Brain pericyte (primary cell): ENCODE measurements at places on chromosomes 2 and 18.

DNA sequence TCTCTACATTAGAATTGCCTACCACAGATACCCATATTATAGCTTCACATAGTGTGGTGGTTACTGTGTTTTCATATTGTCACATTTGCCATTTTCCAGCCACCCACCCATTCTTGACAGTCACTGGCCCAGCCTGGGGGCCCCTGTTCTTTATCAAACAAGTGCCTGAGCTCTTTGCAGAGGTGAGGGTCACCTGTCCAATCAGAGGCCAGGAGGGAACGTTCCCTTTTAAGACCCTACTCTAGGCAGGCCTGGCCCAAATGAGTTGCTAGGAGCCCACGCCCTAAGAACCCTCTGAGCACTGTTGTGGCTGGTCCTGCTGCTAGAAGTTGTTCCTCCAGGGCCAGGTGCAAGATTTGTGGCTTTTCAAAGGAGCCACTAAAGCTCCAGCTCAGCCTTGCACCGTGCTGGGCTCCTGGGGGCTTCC lies 5.2 kb downstream of the IL37 start:
- DNase-seq = no peak

GRCh38 chr18:36719630-36720029 lies 109.2 kb downstream of the TPGS2 start:
- DNase-seq = no peak

DNA sequence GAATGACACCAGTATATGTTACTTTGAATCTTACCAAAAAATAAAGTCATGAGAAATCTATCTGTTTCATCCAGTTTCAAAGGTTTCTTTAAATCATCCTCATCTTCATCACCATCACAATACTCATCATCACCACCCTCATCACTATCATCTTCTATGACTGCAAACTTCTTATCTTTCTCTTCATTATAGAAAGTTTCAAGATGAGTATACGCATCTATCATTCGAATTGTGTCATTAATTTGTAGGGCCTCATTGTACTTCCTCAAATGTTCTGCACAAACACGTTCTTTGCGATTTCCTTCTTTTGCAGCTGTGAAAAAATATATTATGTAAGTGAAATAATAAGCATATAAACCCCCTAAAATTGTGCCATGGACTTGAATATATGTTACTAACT lies 34.1 kb upstream of the FAP start:
- no peak for DNase-seq

DNA sequence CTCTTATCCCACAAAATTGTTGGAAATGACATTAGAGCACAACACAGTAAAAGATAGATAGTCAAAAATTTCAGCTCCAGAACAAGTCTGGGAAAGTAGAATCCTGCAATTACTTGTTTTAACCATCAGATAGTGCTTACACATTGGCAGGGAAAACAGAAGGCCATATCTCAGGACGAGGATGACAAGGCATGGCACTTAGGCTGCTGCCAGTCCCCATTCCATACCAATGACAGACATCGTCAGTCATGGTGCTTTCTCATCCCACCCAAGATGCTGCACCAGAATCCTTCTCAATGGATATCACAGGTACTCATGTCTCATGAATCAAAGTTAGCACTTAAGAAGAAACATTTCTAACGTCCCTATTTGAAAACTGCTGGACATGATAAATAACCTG lies 187.3 kb downstream of the NCKAP5 start:
- DNase-seq = no peak

DNA sequence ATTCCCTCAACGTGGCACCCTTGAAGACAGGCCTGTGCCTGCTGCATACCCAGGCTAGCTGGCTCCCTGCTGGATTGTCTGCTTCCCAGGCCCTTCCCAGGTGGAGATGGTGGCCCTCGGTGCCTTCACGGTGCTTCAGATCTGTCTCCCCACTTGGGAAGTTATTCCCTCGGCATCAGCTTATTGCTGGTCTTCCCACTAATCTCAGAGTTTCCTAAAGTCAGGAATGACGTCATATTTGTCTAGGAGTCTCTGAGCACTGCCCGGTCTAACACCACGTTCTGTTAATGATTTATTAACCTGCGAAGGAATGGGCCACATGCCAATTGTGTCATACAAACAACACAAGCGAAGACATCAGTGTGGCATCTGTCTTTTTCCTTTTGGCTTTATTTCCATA lies 269.8 kb upstream of the ID2 start:
- no peak for DNase-seq

GRCh38 chr2:186702501-186702900 lies 8.6 kb downstream of the FAM171B start:
- no peak for DNase-seq

- no peak for DNase-seq
Observed at GRCh38 chr2:237170020-237170419, 84.3 kb downstream of the COPS8 start.

DNA sequence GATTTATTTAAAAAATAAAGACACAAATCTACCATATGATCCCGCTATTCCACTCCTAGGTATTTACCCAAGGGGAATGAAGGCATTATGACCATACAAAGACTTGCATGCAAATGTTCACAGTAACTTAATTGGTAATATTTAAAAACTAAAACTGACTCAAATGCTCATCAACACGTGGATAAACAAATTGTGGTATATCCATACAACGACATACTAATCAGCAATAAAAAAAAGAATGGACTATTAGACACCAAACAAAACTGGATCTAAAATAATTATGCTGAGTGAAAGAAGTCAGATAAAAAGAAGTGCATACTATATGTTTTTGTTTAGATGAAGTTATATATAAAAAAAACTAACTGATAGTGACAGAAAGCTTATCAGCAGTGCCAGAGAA lies 428.3 kb downstream of the ZEB2 start:
- DNase-seq = no peak

- DNase-seq = no peak
Observed at GRCh38 chr2:98334439-98335078, 11.7 kb upstream of the CNGA3 start.

DNA sequence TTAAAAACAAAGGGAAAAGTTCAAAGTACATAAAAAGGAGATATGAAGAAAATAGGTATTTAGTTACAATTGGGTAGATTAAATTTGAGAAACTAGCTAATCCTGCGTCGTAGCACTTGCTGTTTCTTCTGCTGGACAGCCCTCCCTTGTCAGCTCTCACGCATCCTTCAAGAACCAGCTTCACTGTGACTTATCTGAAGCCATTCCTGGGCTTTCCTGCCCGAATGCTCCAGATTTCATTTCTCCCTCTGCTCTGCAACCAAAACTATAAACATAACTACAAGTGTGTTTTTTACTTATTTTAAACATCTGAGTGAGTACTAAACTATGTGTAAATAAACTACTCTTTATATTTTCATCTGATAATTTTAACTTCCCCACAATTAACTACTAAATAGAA lies 149.2 kb downstream of the MTCL1 start:
- no peak for DNase-seq

- no peak for DNase-seq
Observed at GRCh38 chr18:74480149-74480651, 16.0 kb upstream of the CNDP2 start.

DNA sequence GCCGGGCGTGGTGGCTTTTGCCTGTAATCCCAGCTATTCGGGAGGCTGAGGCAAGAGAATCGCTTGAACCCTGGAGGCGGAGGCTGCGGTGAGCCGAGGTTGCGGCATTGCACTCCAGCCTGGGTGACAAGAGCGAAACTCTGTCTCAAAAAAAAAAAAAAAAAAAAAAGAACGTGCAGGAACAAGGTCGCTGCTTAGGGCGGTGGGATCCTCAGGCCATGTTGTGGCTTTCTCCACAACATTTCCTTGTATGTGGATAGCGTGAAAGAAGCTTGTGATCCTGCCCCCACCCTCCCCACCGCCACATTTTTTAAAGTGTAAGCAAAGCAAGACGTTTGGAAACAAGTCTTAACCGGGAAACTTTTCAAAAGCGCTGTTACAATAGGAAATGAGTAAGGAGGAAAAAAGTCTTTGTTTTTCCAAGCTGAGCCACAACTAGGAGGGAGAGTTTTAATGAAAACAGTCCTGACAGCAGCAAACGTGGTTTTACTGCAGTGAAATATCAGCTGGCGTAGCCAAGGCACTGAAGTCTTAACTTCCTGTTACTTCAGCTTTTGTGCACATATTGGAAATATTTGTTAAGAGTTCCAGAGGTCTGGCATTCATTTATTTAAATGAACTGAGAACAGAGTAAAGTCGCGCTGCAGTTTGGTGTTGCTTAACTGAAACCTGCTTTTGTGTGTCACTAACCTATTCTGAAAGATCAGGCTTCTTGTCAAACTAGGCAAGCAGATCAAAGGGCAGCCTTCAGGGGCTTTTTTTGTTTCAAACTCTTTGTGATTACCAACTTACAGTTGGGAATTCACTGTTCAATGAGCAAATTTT lies 3.8 kb downstream of the TGIF1 start:
- DNase-seq = no peak

DNA sequence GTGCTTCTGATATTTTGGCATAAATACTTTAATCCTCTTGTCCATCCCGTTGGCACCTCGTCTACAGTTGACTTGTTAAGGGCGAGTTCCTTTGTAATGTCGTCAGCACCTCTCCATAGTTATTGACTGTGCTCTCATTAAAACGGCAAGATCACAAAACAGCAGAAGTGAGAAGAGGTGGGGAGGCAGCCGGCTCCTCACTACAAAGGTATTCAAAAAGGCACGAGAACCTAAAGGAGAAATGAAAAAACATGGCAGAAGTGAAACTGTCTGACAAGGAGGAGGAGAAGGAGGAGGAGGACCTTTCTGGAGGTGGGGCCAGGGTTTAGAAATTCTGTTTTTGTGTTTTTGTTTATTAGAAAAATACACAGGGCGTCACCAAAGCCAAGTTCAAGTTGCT lies 235.6 kb downstream of the BCL11A start:
- no peak for DNase-seq

DNA sequence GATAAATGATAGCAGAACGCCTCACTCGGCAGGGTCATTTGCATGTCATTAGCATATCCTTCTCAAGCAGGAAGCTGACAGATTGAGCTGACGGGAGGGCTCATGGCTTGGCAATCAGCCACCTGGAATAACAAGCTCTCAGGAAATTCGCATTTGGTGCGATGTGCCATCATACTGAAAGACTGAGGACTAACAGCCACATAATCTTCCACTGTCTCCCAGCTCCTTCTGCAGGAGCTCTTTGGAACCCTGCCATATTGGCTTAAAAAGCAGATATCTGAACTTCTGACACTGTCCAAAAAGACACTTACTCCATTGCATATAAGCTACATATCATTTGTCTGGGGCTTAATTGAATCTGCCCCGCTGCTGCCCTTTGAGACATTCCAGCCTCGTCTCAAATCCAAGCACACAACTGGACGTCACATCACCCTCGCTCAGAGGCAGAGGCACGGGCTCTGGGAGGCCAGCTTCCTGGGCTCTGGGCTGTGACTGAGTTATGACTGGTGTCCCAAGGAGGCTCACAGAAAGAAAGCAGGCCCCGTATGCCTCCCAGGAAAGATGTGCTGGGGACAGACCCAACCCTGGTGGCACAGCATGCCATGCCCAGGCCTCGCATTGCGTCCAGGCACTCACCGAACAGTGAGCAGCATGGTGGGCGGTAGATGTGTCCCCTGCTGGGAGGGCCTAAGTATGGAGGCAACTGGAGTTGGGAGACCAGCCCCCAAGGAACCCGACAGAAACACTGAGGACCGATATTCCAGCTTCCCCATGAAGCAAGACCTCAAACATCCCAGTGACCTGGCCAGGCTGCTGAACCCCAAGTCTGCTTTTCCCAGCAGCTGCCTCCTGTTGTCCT lies 228.0 kb downstream of the ATAD2B start:
- no peak for DNase-seq

DNA sequence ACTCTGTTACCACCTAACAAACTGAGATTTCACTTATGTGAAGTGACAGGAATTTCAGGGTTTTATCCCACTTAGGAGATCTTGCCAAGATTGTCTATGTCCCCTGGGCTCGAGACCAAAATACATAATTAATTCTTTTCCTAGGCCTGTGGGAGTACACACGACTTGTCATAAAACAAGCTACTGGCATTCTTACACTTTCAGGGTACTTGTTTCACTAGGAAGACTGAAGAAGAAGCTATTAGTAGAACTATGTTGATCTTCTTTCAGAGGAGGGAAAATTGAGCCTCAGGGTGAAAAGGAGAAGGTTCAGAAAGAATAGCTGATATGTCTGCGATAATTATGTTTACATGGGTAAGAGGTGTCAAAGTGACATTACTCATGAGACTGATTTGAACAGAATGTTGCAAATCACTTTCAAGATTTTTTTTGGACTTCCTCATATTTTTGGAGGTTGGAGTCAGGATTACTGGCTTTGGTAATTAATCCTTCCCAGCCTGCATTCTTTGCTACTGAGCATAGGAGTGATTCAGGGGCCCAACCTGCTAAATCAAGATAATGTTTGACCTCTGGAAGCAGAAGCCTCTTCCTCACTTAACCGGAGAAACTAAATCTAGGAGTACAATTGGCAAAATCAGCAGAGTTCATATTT lies 240.0 kb upstream of the NT5C1B start:
- no peak for DNase-seq

GRCh38 chr18:76997951-76998808 lies 134.4 kb downstream of the MBP start:
- no peak for DNase-seq

GRCh38 chr2:43812006-43812405 lies 26.6 kb downstream of the ABCG5 start:
- DNase-seq = no peak

DNA sequence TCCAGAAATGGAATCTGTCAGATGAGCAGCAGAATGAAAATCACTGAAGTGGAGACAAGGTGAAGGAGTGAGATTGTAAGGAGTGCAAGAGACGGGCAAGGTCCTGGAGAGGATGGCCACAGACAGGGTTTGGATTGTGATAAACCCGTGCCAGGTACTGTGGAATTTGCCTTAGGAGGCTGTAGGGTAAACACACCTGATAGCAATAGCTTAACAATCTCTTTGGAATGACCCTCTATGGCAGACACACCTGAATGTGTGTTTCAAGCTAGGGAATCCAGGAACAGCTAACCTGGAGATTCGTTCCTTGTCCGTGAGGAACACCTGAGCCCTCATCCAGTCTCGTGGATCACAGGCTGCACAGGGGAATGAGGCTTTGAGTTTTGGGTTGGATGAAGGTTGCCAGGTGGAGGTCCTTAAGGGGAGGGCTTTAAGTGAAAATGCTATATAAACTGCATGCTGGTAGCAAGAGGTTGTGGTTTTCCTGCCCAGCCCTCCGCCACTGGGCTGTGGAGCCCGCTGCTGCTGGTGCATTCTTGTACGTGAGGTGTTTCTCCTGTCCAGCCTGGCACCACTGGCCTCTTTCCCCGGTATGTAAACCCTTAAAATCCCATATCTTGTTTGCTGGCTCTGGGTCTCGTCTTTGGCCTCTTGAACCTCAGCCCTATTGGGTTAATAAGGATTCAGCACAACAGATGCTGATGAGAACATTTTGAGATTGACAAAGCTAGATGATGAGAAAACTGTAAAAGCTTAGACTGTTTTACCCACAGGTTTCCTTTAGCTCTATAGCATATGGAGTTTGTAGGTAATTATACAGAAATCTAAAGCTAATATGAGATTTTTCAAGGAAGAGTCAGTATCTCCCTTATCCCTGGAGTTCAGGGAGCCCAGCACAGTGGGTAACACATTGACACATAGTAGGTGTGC lies 117.9 kb downstream of the ARHGAP15 start:
- no peak for DNase-seq
